Gastrocnemius medialis (tissue), 4 donors: ENCODE measurements at places on chromosomes 5 and 9. TPM values are rescaled to one million over a fixed set of nuclear protein-coding genes. Genes with fewer than 3 reads are reported as not detected.

Gene NIM1K
- total RNA-seq = 0.41 TPM

DNA sequence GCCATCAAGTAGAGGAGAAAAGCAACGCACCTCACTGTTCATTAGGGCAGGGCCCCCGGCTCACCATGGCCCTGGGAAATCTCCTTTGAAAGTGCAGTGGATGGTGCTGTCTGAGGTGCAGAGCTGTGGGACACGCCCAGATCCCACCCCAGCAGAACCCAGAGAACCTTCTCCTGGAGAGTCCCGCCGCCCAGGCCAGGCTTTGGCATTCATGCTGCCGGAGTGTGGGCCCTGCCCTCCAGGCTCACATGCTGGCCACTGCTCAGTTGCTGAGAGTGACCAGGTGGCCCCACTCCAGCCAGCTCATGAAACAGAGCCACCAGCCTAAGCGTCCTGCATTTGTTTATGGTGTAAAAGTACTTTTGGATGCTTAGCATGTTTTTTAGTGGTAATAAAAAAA is 23.8 kb upstream of the LRRC14B start:
- DNase-seq = no peak

DNA sequence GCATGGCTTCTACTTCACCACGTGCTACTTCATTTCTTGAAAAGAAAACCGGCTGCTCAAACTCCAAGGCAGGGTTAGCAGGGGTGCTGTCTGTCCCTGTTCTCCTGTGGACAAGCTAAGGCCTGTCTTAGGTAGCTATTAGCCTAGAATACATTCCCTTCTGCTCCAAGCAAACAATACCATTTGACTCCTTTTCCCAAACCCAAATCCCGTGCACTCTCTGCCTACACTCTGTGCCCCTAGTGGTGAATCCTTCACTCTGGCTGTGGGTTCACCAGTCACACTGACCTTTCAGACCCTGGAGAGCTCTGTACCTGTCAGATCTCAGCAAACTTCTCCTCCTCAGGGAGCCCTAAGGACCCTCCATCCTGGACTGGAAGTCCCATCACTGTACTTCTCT is 211.6 kb downstream of the SLIT3 start:
- DNase-seq = no peak

- no peak for DNase-seq
Observed at GRCh38 chr5:19270153-19270552, 717.8 kb downstream of the CDH18 start.

GRCh38 chr5:142529626-142530278 is 156.1 kb downstream of the FGF1 start:
- no peak for DNase-seq

Gene C1QTNF3
- not detected for total RNA-seq

DNA sequence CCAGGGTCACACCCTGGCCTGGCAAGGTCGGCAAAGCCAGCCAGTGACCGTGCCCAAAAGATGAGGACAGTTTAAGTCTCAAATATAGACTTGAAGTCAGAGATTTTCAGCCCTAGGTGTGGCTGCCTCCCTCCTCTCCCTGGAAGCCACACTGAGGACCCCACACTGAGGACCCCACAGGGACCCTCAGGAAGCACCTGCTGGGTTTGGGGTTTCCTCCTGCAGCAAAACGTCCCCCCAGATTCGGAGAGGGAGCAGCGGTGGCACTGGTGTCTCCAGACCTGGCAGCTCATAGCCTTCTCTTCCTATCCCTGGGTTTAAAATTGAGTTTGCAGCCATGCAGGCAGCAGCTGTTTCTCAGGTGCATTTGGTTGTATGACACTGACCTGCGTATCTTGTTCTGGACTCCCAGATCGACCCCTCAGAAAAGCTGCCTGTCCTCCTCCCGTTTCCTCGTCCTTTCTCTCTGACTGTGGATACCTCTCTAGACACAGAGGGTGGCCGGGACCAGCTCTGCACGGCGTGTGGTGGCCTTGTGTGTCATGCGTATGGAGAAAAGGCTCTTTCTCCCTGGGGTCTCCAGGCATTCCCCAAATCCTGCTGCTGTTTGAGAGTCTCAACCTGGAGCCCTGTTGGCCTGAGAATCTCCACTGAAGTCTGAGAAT is 36.6 kb downstream of the MRPL36 start:
- DNase-seq = no peak

- no peak for DNase-seq
Observed at GRCh38 chr9:124016175-124017050, 4.8 kb downstream of the LHX2 start.

Gene IFNK
- not detected for total RNA-seq

- no peak for DNase-seq
Observed at GRCh38 chr9:131657037-131657377, 82.9 kb downstream of the RAPGEF1 start.

Gene PCDHB9
- total RNA-seq = 0.15 TPM

Gene PCDHB5
- 1.5 TPM for total RNA-seq

DNA sequence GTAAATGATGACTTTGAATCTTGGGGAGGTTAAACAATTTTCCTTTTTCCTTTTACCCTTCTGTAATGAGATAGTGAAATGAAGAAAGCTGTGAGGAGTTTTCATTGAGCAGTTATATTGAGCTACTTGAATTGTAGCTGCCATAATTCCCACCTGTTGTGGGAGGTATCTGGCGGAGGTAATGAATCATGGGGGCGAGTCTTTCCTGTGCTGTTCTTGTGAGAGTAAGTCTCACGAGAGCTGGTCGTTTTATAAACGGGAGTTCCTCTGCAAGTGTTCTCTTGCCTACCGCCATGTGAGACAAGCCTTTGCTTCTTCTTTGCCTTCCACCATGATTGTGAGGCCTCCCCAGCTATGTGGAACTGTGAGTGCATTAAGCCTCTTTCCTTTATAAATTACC is 258.4 kb downstream of the FER start:
- no peak for DNase-seq

Gene SPATA31C1
- total RNA-seq = not detected

GRCh38 chr9:96423322-96423984 is 5.3 kb upstream of the ZNF367 start:
- no peak for DNase-seq

DNA sequence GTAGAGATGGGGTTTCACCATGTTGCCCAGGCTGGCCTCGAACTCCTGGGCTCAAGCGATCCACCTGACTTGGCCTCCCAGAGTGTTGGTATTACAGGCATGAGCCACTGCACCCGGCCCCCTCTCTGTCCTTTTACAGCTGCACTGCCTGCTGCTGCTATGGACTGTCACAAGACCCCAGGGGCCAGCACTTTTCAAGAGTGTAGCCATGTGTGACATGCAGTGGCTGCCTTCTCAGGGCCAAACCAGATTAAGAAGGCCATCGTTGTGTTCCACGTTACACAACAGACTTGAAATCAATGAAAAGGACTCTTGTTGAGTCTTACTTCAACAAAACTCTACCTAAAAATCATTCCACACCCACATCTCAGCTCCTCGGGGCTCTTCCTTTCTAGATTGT is 78.9 kb upstream of the ICE1 start:
- no peak for DNase-seq

- DNase-seq = no peak
Observed at GRCh38 chr5:9494301-9494700, 51.6 kb downstream of the SEMA5A start.

GRCh38 chr5:63152871-63153270 is 574.3 kb downstream of the LRRC70 start:
- no peak for DNase-seq

DNA sequence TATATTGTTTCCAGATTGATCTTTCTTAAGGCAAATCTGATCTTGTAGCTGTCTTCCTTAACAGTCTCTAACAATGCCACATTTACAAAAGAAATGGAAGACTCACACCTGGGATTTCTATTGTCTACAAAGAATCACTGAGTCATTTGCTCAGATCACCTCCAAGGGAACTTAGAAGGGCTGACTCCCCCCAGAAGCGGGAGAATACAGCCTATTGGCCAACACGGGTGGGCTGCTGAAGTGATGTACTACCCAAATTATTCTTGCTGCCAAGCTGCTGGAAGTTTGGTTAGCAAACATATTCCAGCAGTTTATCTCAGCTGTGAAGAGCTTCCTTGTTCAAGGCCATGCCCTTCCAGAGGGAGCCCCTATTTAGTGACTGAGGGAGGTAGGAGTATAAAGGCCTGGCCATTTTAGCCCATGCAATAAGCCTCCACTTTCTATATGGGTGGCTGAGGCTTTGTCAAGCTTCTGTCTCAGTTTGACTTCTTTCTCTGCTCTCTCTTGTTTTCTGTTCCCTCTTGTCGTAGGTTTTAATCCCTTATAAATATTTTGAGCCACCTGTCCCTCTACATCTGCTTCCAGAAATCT is 379.4 kb downstream of the PRR16 start:
- no peak for DNase-seq

GRCh38 chr5:159095151-159095721 is 4.5 kb downstream of the EBF1 start:
- DNase-seq = no peak

Gene TRPM3
- 0.07 TPM for total RNA-seq

DNA sequence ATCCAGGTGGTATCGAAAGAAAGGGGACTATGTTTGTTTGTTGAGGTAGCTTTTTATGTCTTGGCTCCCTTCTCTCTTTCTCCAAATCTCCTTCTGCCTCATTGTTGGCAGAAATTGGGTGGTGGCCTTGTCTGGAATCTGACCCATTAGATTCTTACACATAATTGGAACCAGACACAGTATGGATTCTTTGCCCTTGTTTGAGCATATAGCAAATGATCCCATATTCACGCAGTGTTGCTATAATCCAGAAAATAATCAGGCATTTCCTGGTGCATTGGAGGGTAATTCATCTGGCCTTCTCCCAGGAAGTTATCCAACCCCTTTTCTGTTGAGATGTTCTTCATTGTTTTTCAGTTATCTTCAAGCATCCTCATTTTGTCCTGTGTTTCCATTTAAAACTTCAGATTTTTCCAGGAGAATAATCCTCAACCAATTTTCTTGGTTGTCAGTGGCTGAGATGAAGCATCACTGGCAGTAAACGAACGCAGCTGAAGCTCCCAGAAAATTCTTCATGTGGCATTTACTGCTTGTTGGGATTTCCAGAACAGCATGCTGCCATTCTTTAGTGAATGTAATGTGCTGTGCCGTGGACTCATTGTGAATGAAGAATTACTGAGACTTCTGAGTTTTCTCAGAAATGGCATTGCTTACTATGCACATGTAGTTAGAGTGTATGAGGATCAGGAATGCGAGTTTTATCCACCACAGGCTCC is 70.5 kb upstream of the NTRK2 start:
- DNase-seq = no peak

Gene PRRX2
- total RNA-seq = 1.7 TPM

DNA sequence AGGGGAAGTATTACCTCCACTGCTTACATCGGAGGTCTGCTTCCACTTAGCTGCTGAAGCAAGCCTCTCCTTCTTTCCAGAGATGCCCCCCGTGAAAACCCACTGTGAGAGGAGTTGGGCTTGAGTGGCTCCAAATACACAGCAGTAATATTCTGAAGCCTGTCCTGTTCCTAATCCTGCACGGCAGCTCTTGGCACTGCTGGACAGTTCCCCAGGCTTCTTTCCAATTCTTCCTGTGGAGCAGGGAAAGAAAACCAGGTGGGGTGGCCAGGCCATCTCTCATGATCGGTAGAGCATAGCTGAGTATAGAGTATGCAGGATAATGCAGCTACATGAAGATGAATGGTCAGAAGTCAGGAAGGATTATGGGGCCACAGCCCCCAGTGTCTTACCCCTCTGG is 335.3 kb downstream of the MARCHF11 start:
- no peak for DNase-seq

DNA sequence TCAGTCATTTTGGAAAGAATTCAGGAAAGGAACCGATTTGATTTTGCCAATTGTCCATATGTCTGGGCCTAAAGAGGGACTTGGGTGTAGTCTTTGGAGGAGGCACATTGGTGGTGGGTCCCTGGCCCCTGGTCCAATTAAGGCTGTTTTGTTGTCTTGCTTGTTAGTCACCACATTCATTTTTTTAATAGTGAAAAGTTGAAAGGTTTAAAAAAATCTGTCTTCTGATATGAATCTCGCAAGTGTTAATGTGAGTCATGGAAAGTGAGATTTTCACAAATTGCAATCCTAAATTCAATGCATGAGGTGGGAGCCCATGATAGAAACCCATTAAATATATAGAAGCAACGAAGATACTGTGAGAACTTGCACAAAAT is 165.9 kb upstream of the OTULINL start:
- DNase-seq = no peak

DNA sequence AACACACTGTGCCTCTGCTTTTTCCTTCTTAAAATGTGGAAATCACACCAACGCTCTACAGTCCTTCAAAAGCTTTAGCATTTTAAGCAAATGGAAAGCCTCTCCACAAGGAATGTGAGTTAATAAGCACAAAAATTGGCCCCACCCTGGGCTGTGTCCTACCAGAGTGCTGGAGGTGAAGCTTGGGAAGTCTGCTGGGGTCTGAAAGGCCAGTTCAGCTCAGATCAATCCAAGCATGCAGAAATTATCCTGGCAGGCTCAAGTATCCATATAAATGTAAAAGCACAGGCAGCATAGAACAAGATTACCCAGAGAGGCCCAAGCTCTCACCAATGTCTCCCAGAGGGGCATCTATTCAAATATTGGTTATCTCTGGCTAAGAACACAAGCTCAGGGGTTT is 98.5 kb downstream of the ESM1 start:
- DNase-seq = no peak
